Keratinocyte (primary cell): ENCODE measurements at places on chromosomes 16 and 17. TPM values are rescaled to one million over a fixed set of nuclear protein-coding genes. Genes with fewer than 3 reads are reported as not detected.

GJC1 gene
- 6.5 to 17.1 TPM (median 11.1 TPM) in 3 replicates for polyA plus RNA-seq

CDRT15L2 gene
- not detected in 3 replicates for polyA plus RNA-seq

POLR2C gene
- polyA plus RNA-seq: 74.6 to 92.5 TPM (median 82.4 TPM) in 3 replicates

GPRC5C gene
- 14.2 to 41.2 TPM (median 24.2 TPM) in 3 replicates for polyA plus RNA-seq

DNA sequence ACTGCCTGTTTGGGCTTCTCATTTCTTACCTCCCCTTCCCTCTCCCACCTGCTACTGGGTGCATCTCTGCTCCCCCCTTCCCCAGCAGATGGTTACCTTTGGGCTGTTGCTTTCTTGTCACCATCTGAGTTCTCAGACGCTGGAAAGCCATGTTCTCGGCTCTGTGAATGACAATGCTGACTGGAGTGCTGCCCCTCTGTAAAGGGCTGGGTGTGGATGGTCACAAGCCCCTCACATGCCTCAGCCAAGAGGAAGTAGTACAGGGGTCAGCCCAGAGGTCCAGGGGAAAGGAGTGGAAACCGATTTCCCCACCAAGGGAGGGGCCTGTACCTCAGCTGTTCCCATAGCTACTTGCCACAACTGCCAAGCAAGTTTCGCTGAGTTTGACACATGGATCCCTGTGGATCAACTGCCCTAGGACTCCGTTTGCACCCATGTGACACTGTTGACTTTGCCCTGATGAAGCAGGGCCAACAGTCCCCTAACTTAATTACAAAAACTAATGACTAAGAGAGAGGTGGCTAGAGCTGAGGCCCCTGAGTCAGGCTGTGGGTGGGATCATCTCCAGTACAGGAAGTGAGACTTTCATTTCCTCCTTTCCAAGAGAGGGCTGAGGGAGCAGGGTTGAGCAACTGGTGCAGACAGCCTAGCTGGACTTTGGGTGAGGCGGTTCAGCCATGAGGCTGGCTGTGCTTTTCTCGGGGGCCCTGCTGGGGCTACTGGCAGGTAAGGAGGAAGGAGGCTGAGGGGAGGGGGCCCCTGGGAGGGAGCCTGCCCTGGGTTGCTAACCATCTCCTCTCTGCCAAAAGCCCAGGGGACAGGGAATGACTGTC is at the start of gene CD68:
TSS of gene CD68 (plus strand) at position 638 of the 833 bp plus-strand sequence. CDS start at position 678, 40 bp downstream.
- no peak within 1 kb of the TSS for H3K4me3 ChIP-seq
- H3K27me3 ChIP-seq: no peaks in the 10 kb centered on the region
- H3K4me1 ChIP-seq: peaks cover 57% of the 10 kb centered on the region

DNA sequence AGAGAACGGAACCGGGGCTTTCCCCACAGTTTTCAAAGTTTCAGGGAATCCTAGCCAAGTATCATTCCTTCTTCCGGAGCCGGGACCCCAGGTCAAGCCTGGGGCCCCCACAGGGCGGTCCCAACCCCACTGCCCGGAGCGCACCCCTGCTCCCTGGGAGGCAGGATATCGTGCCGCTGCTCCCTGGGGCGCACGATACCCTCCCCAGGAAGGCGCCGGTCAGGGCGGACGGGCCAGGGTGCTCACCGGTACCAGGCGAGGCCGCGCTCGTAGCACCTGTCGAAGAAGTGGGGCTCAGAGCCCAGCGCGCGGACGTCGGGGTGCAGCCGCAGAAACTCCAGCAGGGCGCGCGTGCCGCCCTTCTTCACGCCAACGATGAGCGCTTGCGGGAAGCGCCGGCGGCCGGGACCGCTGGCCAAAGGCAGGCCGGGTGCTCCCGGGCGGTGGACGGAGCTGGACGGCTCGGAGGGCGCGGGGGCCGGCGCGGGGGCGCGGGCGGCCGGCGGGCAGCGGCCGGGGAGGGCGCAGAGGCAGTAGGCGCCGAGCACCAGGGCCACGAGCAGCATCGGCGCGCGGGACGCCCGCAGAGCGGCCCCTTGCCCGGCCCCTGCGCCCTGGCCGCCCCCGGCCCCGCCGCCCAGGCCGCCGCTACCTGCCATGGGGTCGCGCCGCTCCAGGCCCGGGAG is 407 bp downstream of the HS3ST6 start:
- peaks cover 72% of the 10 kb centered on the region for H3K27me3 ChIP-seq
- H3K27ac ChIP-seq: no peak overlapping the region
- no peak for DNase-seq
